ENCODE measurements at places on chromosomes 6 and 20.

- DNase-seq, result no peak
Observed at GRCh38 chr20:53875452-53875851, 194.9 kb downstream of the BCAS1 start.

DNA sequence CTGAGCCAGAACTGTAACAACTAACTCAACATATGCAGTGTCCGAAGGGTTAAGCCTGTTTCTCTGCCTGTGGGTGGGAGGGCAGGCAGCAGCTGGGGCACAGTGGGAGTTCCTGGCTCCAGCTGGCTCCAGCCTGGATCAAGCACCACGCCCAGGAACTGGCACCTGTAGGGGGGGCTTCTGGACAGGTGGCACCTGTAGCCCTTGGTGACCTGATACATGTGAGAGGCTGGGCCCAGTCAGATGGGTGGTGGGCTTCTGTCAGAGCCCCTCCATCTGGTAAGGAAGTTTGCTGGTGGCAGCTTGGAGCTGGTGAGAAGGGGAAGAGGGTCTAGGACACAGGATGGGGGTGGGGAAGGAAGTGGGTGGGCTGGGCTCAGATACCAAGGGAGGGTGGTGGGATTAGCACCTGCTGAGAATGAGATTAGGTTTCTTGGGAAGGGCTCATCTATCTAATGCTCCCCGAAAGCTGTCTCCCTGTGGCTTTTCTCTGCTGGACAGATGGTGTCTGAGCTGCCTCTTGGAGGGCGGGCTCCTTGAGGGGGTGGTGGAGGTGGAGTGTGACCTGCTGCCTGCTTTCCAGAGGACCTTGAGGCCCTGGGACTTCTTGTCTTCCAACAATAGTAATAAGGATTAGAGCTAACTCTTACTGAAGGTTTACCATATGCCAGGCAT lies 28.5 kb downstream of the BCL2L1 start:
- DNase-seq, result no peak

- DNase-seq, result no peak
Observed at GRCh38 chr20:1866834-1867233, 28.4 kb upstream of the SIRPA start.

- peak; percentile 86 for DNase-seq
Observed at GRCh38 chr6:30325873-30326525, 728 bp upstream of the TRIM39 start.

GRCh38 chr6:38831865-38832264 lies 116.8 kb downstream of the DNAH8 start:
- DNase-seq, result no peak

DNA sequence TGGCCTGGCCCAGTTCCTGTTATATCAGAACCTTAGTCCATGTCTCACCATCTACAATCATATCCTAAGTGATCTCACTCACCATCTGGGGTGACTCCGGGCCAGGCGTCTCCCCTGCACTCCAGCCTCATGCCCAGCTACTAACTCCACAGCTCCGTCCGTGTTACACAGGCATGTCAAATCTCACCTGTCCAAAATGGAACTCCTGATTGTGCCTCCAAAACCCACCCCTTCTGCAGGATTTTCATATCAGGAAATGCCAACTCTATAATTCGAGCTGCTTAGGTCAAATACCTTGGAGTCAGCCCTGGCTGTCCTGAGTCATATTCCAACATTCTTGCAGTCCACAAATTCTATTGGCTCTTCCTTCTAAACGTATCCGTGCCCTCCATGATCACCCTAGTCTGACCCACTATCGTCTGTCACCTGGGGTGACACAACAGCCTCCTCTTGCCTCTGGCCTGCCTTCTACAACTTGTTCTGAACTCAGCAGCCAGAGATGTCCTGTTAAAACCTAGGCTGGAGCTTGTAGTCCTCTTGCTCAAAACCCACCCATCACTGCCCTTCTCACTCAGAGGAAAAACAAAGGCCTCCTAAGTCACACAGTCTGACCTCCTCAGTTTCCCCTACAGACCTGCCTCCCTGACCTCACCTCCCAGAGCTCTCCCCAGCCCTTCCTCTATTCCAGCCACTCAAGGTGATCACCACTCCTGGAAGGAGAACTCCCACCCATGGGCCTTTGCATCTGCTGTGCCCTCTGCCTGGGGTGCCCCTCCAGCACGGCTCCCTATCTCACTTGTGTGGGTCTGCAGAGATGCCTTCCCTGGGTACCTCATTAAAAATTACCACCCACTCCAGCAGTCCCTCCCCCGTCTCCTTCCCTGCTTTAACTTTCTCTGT lies 85.3 kb upstream of the SIRPA start:
- DNase-seq, result no peak

GRCh38 chr20:33561692-33562601 lies 72.1 kb downstream of the CBFA2T2 start:
- DNase-seq, result no peak

GRCh38 chr20:48722002-48722731 lies 105.6 kb downstream of the PREX1 start:
- no peak for DNase-seq

DNA sequence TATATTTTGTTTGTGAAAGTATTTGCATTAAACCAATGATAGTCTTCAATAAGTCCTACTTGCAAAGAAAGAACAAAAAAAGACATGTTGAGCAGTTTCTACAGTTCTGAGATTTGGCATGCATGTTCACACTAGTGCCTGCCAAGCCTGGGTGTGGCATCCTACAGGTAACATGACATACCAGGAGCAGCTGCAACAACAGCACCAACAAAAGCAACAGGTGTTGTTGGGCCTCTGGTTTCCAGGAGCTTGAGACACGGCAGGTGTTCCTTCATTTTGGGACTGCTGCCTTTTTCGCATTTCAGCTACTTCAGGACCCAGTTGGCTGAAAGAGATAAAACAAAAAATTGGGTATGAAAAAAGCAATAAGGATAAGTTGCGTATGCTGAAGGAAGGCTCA lies 41.2 kb upstream of the MTRF1L start:
- no peak for DNase-seq

- no peak for DNase-seq
Observed at GRCh38 chr6:149362289-149362688, 37.8 kb upstream of the SUMO4 start.

DNA sequence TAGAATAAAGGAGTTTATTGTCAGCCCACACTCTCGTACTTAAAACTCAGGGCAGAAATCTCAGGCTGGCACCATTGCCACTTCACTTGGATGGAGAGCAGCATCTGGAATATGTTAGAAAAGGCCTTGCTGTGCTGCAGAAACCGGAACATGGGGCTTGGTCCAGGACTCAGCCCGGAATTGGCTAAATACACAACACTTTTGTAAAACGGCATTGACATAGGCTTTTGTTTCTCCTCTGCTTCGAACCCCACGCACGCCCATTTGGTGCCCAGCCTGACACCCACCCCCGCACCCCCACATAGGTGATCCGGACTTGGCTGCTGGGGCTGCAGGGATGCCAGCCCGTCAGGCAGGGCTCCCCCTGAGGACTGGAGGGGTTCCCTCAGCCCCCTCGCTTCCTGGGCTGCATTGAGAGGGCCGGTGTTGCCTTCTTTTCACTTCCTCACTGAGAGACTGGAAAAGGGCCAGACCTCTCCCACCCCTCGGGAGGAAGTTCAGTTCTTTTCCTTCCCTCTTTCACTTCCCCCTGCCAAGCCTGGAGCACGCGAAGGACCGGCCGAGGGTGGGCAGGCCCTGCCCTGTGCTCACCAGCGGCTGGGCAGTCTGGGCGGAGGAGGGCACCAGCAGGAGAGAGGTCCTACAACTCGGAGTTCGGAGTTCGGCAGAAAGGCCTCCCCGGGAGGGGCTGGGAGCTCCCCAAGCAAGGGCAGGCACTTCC lies 17.9 kb upstream of the CST3 start:
- DNase-seq, result no peak

GRCh38 chr6:41579088-41579610 lies 33.0 kb downstream of the FOXP4 start:
- no peak for DNase-seq

GRCh38 chr6:18386298-18386976 lies 713 bp upstream of the RNF144B start:
- DNase-seq, result no peak

DNA sequence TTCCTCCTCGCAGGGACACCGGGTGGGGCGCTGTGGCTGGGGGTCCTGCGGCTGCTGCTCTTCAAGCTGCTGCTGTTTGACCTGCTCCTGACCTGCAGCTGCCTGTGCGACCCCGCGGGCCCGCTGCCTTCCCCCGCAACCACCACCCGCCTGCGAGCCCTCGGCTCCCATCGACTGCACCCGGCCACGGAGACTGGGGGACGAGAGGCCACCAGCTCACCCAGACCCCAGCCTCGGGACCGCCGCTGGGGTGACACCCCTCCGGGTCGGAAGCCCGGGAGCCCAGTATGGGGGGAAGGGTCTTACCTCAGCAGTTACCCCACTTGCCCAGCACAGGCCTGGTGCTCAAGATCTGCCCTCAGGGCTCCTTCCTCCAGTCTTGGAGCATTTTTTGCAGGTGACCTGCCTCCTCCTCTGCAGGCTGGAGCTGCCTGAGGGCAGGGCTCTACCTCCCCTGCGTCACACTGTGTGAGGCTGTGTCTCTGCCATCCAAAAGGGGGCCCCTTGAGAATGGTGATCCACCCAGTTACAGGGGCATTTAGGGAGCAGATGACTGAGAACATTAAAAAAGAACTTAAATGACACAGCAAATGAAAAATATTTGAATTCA lies 3.9 kb upstream of the CNPY3 start:
- DNase-seq, result no peak

- no peak for DNase-seq
Observed at GRCh38 chr6:157151029-157151428, 172.3 kb downstream of the TMEM242 start.

- no peak for DNase-seq
Observed at GRCh38 chr20:15937179-15937578, 636.1 kb downstream of the KIF16B start.

DNA sequence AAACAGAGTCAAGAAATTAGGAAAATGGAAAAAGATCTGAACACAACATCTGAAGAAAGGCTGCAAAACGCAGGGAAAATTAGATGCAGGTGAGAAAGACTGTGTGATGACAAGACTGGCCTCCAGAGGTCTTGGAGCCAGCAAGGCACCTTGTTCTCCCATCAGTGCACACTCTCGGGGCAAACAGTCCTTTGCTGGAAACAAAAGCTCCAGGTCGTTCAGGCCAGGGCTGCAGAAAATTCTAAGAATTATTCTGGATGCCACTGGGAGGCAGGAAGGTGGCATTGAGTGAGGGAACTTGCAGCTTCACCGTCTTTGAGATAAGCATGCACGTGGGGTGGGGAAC lies 219.9 kb upstream of the SSTR4 start:
- DNase-seq, result no peak

DNA sequence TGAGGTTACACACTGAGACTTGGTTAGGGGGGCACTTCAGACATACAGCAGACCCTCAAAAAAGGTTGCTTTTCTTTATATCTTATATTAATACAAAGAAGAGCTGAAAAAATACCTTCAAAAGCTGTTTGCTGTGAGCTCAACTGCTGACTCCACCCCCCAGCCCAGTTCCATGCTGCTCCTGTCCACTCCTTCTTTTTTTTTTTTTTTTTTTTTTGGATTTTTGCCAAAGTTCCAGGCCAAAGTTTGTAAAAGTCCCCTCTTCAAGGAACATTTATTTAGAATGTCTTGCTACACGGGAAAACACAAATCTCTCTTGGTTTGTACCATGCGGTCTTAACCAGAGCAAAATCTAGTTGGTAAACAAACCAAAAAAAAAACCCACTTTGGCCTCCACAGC lies 85.3 kb upstream of the AKAP12 start:
- DNase-seq, result no peak

DNA sequence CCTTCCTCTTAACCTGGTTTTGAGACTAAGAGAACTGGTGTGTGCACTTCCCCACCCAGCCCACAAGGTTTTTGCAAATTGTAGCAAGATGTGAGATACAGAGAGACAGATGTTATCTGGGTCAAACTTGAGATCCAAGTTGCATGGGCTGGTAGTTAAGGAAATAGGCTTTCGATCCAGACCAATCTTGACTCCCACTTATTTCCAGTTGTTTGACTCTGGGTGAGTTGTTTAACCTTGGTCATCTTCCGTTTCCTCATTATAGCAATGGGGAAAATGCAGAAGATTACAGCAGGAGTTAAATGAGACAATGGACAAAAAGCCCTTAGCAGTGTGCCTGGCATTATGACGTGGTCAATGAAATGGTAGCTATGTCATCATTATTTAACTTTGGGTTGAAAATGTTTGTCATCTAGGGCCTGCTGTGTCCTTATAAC lies 1.7 kb downstream of the SNX21 start:
- DNase-seq, result no peak

- no peak for DNase-seq
Observed at GRCh38 chr6:47654255-47654654, 44.1 kb upstream of the ADGRF4 start.

DNA sequence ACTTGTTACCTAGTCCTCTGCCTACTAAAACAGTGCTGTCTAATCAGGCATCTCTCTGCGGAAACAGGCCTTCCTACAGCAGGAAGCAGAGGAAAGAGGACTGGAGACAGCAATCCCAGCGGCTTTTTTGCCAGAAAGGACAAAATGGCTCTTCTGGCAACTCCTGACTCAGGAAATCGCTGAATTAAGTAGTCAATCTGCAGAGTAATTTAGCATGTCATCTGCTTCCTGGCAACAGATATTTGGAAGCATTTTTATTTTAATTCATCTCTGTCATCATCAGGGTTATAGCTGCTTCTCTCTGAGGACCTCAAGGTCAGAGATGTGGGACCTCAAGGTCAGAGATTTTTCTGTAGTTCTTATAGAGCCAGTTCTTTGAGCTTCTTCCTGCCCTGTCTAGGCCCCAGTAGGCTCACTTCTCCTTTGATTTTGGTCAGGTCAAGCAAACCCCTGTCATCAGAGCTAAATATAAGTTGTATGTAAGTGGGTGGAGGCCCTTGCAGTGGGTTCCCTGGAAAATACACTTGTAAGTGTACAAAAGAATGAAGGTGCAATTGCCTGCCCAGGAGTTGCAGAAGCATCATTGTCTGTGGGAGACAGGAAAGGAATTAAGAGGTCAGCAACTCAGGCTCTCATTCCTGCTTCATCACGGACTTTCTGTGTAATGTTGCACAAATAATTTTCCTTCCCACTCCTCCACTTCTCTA lies 229.4 kb downstream of the ALDH8A1 start:
- no peak for DNase-seq

GRCh38 chr20:11457488-11457887 lies 460.2 kb upstream of the BTBD3 start:
- DNase-seq, result no peak

DNA sequence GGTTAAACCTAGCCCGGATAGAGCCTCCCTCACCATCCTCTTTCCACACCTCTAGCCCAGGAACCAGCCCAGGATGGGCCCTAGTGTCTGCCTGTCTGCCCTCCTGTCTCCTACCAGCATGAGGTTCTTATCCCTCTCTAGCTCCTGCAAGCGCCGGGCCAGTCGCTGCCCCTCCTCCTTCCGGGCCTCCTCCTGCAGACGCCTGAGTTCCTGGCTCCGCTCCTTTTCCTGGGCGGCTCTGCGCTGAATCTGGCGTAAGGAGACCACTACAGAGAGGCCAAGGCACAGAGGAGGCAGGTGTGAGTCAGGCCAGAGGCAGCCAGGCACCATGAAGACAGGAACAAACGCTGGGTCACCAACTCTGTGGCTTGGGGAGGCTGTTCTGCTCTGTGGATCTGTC lies 4.3 kb upstream of the PSORS1C2 start:
- no peak for DNase-seq

DNA sequence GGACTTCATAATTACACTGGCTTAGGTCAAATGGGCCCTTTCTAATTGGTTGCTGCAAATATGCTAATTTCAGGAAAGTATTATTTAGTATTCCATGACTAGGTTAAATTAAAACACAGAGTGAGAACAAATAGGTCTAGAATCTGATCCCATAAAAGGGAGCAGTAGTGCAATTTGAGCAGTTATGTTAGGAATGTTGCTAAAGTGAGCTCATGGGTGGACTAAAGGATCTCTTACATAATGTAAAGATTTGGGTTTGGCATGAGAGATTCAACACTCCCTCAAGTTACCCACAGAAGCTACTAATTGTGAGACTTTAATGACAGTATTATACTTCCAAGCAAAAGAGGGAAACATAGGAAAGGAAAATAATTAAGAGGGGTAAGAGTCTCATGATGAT lies 109.1 kb downstream of the C6orf58 start:
- no peak for DNase-seq
